ENCODE measurements at places on chromosomes 2 and 18. TPM values are rescaled to one million over a fixed set of nuclear protein-coding genes. Genes with fewer than 3 reads are reported as not detected.

DNA sequence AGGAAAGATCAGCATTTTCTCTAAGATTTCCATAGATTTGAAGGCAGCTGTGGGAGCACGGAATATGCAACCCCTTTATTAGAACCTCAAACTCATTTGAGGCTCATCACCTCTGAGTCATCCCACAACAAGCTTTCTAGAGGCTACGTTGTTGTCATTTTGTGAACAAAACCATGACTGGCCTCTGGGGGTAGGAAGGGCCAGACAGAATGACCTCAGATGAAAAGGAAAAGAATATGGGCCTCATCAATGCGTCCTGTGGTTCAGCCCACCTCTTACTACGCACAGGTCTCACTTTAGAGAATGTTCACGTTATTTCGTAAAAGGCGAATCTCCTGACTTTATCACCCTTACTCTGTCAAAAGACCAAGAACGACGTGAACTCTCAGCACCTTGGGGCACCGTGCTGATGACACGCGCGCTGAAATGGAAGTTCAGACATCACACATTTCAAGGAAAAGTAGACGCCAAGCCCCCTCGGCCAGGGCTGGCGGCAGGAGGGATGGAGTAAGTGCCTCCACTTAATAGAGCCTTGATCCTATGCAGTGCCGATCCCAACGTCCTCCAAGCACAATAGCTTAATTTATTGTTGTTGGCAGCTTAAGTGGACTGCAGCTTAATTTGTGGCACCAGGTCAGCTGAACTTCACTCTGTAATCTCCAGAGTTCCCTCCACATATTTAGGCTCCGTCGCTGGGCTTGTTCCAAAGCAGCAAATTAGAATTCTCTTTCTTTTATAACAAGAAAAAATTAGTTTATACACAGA lies 208.3 kb downstream of the EIPR1 start:
- DNase-seq: no peak

The SF3B1 gene
- 439 TPM for total RNA-seq

The GLI2 gene
- 1.1 TPM for total RNA-seq

- no peak for DNase-seq
Measured at GRCh38 chr18:79923896-79924585, 27.4 kb downstream of the SLC66A2 start.

The LCT gene
- 0.05 TPM for total RNA-seq

The TBR1 gene
- not detected for total RNA-seq
